ENCODE measurements at places on chromosomes 1 and 21.

DNA sequence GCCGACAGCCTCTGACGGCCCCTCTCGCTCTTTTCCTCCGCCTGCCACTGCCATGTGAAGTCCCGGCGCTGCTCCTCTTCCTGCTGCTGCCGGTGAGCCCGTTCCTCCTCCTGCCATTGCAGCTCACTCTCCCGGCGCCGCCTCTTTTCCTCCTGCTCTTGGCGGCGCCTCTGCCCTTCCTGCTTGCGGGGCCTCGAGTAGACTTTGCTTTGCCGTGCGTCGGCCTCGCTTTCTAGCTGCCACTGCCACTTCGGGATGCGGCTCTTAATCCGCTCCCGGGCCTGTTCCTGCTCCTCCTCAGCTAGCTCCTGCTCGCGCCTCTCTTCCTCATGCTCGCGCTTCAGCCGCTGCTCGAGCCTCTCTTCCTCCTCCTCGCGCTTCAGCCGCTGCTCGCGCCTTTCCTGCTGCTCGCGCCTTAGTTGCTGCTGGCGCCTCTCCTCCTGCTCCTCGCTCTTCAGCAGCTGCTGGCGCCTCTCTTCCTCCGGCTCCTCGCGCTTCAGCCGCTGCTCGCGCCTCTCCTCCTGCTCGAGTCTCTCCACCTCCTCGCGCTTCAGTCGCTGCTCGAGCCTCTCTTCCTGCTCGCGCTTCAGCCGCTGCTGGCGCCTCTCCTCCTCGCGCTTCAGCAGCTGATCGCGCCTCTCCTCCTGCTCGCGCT, 4.3 kb downstream of the TCHH start:
- no peak for DNase-seq

DNA sequence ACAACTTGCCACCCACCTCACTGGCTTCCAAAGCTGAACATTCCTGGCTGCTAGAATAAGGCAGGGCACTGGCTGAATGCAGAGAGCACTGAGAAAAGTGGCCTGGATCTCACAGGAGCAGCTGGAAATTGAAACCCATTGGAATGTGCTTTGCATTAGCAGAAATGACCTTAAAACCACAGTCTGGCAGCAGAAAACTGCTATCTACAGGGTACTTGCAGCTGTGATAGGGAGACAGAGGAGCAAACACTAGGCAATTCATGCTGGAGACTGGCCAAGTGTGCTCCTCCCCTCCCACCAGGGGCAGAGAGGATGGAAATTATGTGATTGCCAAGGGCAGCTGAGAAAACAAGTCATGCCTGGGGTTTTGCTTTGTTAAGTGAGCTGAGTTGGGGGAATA, 47.2 kb downstream of the HSD3B1 start:
- DNase-seq: no peak

GRCh38 chr1:59393211-59394180, 96.6 kb downstream of the FGGY start:
- DNase-seq: no peak

GRCh38 chr21:42671778-42672593, 18.6 kb downstream of the PDE9A start:
- DNase-seq: no peak

GRCh38 chr1:88060112-88060673, 623.9 kb upstream of the PKN2 start:
- DNase-seq: no peak

DNA sequence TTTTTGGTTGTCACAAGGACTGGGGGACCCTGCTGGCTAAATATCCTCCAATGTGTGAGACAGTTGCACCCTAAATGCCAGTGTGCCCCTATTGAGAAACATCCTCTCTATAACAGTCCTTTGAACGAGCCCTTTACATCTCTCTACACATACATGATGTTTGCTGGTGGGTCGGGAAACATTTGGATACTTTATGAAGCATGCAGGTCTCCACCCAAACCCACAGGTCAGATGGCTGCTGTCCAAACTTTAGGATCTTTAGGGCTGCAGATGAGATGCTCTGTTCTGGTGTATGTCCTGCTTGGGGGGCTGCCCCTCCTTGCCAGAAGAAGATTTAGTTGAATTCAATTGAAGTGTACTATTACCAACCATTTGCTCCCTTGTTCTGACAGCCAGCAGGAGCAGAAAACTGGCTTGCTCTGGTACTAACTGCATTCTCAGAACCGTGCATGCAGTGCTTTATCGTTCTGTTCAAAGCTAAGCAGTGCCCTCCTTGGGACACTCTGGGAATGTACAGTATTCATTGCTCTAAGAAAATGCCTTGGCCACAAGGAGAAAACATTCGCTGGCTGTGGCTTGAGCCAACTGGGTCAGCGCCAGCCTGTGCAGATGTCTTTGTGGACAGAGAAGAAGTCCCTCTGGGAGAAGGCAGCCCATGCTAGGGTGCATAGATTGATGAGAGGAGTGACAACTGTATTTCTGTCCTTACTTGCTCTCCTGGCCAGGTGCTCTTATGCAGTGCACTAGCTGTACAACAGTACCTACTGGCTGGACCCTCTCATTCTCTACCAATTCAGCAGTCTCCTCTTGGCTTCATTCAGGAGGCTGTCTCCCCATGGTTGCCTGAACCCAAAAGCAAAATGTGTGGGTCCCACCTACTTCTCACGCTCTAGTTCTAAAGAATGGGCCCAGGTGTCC, 61.4 kb upstream of the DIRAS3 start:
- DNase-seq: no peak

DNA sequence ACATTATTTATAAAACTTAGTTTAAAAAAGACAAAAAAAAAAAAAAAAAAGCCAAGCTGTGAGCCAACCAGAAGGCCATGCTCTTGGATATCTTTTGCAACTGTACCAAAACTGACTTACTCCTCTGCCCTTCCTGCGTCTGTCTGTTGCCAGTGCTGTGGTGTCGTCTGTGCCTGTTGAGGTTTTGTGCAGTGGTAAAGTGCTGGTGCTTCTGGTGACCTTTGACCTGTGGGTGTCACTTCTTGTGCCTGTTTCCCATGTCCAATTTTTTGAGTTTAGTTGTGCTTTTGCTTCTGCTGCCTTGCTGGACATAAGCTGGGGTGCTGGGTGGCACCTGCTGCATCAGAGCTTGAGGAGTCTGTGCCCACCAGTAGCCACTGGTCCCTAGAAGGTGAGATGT, 41.4 kb downstream of the RNF187 start:
- DNase-seq: no peak

DNA sequence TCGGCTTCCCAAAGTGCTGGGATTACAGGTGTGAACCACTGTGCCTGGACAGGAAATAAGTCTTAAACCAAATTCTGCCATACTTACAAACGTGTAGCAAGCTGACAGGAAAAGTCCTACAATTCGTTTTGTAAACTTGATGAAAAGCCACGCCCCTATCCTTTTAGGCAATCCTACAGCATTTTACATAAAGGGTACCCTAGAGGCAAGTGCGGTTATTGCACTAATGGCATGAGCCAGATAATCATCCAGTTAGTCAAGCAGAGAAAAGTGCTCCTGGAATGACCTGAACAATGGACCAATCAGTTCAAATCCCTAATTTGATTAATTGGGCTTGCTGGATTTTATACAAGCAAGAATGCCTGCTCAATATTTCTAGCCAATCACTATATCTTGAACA, 338.2 kb downstream of the KIF26B start:
- DNase-seq: no peak

- no peak for DNase-seq
Measured at GRCh38 chr1:200112290-200112689, 84.8 kb downstream of the NR5A2 start.

- no peak for DNase-seq
Measured at GRCh38 chr21:15731243-15731613, 1.4 kb downstream of the USP25 start.

- no peak for DNase-seq
Measured at GRCh38 chr1:84884671-84885389, 8.2 kb downstream of the LPAR3 start.

- DNase-seq: no peak
Measured at GRCh38 chr1:30305061-30305460, 418.3 kb downstream of the MATN1 start.

GRCh38 chr1:95615421-95615820, 381.4 kb downstream of the RWDD3 start:
- no peak for DNase-seq

DNA sequence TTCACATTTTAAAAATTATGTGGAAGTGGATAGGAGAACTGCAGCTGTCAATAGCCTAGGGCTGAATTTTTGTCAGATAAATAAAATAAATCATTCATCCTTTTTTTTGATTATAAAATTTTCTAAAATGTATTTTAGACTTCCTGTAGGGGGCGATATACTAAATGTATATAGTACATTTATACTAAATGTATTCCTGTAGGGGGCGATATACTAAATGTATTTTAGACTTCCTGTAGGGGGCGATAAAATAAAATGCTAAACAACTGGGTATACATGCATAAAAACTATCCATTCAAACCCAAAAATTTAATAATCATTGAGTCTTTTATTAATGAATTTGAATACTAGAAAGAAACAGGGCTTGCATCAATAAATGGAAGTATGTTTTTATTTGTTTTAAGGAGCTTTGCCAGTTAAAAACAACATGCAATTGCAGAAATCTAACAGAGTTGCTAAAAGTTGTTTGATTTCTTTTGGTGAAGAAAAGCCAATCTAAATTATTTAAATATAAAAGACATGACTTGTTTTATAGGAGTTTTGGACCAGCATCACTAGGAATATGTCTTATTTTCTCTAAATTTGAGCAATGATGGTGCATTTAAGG, 31.4 kb downstream of the CLCA1 start:
- DNase-seq: no peak

DNA sequence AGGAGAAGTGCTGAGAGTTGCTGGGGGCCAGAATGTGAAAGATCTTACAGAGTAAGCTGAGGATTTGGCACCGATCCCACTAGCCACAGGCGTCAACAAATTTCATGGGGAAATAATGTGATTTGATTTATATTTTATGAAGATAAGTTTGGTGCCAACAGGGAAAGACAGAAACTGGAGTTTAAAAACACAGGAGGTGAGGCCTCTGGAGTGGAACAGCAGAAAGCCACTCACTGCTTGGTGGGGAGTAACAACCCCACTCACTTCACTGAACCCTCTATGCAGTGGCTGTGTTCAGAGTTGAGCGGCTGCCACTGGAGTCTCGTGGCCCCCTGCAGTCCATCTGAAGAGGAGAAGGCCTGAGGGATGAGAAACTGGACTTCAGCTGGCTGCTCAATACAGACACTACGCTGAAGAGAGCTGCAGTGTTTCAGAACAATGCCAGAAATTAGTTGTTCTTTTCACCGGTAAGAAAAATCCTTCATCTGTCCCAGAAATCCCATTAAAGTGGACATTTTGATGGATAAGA, 48.0 kb upstream of the RXRG start:
- no peak for DNase-seq

DNA sequence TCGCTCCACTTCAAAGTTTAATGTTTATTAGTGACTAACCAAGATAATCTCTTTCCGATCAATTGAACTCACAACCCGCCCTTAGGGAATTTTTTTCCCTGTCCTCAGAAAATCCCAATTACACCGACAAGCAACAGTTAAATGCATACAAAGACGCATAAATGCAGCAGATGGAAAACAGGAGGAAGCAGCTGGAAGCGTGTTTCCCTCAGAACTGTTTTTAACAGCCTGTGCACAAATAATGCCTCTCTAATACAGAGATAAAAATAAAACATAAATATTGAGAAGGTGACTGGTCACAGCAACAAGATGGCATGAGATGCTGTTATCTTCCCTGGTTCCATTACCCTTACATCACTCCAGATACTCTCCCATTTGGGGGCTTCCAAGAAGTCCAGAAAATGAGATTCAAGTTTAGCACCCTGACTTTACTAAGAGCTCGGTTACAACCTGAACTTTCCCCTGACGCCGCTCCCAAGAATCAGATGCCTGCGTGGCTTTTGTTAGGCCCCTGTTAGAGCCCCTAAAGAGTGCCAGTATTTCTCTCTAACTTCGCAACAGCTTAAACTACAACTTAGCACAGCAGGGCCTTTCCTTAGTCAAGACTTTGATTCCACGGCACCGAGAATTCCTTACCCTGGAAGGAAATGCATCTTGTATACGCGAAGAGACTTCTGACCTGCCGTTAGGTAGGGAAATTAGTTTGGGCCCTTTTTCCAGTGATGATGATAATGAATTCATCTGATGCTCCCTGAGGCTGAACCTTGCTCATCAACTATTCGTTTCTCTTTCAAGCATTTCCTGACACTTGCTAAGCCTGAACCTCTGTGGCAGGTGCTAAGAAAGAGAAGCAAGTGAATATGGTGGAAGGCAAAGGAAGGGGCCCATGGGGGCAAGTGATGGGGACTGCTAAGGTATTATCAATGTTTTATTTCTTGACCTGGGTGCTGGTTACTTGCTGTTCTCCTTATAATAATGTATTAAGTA, 137.7 kb upstream of the SMYD2 start:
- no peak for DNase-seq

- no peak for DNase-seq
Measured at GRCh38 chr1:10679496-10680220, 116.8 kb downstream of the CASZ1 start.

GRCh38 chr1:81802457-81802706, 1.6 kb downstream of the ADGRL2 start:
- DNase-seq: no peak

GRCh38 chr1:29121936-29122681, 1.6 kb downstream of the TMEM200B start:
- no peak for DNase-seq

GRCh38 chr1:204198348-204199340, 2.4 kb upstream of the KISS1 start:
- DNase-seq: no peak

- no peak for DNase-seq
Measured at GRCh38 chr1:56901716-56902115, 47.1 kb downstream of the C8A start.
